AG09309 (cell line): ENCODE measurements at places on chromosomes 5 and 9.

DNA sequence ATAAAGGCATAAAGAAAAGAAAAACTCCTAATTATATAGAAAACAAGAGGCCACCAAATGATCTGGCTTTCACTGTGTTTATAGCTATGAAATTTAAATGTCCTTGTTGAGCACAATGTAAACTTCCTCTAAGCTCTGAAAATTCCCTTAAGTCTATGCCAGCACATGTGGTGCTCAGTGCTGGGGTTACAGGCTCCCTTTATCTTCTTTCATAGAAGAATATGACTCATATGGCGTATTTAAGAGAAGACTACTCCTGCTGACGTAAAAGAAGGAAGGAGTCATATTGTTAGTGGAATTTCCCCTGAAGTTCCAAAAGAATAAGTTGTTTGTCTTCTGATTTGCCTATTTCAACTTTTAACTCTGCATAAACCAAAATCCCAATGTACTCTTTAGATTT lies 30.4 kb downstream of the RNF145 start:
- DNase-seq, result peak; percentile 93

DNA sequence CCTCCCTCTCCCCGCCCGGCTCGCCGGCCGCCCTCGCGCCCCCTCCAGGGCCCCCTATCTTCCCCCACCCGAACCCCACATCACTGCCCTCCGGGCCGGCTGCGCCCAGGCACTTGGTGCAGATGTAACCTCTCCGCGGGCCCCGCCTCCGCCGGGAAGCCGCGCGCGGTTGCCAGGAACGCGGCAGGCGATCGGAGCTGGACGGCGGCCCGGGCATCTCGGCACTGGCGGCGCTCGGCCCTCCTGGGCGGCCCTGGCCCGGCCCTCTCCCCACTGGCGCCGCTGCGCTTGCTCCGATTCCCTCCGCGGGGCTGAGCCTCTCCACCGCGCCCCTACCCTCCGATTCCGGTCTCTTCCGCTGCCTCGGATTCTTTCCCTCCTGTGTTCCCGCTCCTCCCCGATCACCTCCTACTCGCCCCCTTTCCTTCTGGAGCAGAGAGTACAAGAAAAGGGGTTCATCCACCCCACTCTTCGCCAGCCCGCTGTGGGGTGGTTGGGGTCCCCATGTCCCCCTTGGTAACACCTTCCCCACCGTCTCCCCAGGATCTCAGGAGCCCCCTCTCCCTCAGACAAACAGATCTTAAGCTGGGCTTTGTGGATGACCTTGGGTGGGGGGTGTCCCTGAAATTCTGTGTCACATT lies 70.6 kb downstream of the C9orf50 start:
- DNase-seq, result peak; percentile 17

DNA sequence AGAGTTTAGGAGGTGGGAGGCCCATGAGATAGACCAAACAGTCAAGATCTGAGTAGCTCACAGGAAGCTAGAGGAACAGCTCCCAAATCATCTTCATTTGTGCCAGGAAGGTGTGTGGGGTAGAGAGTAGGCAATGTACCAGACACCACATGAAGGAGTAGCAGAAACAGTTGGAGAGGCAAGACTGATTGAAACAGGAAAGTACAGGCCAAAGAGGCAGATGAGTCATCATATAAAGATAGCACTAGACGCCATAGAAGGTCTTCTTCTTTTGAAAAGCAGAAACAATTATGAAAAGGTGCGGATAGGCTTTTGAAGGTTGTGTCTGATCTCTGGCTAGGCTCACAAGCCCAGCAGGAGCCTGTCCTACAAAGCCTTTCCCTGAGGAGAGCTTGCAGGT lies 62.7 kb upstream of the PALM2AKAP2 start:
- DNase-seq, result no peak

GRCh38 chr5:83003791-83004190 lies 73.4 kb downstream of the TMEM167A start:
- DNase-seq, result no peak

GRCh38 chr5:148912714-148913398 lies 86.4 kb downstream of the ADRB2 start:
- peak; percentile 88 for DNase-seq

GRCh38 chr5:136427426-136427825 lies 62.1 kb upstream of the TRPC7 start:
- no peak for DNase-seq

GRCh38 chr5:28862137-28862859 lies 1823.9 kb upstream of the CDH9 start:
- no peak for DNase-seq

GRCh38 chr5:66041627-66042026 lies 102.5 kb upstream of the SREK1 start:
- DNase-seq, result no peak

- no peak for DNase-seq
Observed at GRCh38 chr9:113139225-113139829, 11.5 kb upstream of the SLC31A2 start.

GRCh38 chr9:119175581-119175980 lies 193.7 kb downstream of the BRINP1 start:
- DNase-seq, result no peak

DNA sequence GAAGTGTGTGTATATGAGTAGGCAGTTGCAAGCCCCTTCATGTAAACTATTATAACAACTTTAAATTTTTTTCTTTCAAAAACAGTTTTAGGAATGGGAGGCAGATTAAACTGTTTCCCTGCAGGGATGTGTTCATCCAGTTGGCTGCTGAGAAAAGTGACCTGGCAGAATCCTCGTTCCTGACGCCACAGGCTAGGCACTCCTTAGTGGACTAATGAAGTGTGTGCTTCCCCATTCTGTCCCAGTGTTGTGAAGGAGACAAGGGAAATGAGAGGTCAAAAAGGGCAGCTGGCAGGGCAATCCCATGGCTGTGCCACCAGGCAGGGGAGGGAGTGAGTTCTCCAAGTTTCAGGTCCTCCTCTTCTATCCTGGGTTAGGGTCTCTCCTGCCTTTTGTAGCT lies 59.8 kb downstream of the FOXD1 start:
- DNase-seq, result no peak

GRCh38 chr9:114227288-114228015 lies 72.1 kb downstream of the COL27A1 start:
- DNase-seq, result no peak

DNA sequence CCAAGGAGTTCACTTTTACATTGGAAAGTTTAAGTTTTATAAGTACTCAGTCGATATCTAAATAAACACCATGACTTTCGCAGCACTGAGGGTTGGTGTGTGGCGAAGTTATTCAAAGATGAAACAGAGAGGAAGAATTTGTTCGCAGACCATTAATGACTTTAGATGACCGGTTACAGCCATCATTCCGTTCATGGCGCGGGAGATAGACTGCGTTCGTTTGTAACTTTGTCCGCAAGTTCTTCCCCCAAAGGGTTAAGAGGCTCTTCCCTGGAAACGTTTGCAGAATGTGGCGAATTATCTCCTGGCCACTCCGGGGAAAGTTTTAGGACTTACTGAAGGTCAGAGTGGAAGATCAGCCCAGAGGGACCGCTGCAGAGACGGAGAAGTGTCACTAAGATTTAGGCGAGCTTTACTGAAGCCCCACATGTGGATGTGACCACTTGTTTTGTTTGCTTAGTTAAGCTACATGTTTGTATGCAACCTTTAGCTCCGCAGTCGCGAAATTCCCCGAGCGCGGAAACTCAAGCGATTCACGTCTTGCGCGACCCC lies 2.2 kb upstream of the FOXD1 start:
- no peak for DNase-seq

- no peak for DNase-seq
Observed at GRCh38 chr9:121172726-121173487, 28.8 kb downstream of the RAB14 start.

DNA sequence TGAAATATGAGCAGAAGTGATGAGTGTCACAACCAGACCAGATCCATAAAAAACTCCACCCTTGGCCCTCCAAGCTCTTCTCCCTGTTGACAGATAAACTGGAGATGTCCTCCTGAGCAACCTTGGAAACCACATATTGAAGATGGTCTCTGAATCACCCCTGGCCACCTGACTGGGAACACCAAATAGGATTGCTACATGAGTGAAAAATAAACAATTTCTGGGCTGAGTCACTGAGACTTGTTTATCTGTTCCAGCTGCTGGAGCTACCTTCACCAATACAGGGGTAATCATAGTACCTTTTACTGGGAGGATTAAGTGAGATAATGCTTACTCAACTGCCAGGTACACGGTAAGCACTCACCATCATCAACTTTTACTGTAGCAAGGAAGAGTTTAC lies 53.3 kb downstream of the PCA3 start:
- DNase-seq, result peak; percentile 11

DNA sequence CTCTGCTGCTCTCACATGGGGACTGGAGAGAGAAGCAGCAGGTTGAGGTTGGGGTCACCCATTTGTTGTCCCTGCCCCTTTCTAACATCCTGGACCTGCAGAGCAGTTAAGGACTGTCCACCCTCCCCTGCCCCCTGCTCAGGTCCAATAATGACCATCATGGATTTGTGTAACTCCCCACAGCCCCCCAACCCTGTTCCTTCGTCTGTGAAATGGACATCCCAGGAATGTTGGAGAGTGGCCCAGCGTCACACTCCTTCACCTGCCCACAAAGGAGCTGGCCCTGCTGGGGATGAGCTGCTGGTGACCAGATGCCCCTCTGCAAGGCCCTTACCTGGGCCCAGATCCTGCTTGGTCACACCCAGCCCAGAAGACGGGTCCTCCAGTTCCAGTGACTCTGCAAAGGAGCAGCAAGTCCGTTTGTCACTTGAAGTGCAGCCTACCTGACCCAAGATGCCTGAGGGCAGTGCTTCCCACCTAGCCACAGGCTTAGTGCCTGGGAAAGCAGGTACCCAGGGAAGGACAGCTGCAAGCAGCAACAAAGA lies 10.4 kb downstream of the CD74 start:
- DNase-seq, result no peak

DNA sequence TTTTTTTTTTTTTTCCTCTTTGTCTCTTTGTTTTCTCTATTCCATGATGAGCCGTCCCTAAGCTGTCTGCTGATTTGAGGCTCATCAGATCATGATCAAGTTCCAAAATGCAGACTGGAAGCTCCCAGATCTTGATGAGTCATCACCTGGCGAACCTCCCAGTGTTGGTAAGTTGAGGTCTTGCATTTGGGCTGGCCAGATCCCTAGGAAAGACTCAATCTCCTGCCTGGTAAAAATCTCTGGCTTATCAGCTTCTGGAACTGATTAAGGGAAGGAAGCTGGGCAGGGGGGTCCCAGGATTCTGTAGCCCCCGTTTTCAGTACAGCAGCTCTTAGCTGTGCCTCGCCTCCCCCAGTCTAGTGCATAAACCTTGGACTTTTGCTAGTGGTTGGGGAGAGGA lies 69.0 kb downstream of the TSPAN17 start:
- peak; percentile 55 for DNase-seq

- no peak for DNase-seq
Observed at GRCh38 chr9:571741-572140, 269.8 kb upstream of the DMRT1 start.

- no peak for DNase-seq
Observed at GRCh38 chr5:3209918-3210317, 385.7 kb upstream of the IRX1 start.

- DNase-seq, result no peak
Observed at GRCh38 chr9:5593904-5594303, 35.0 kb upstream of the RIC1 start.

- no peak for DNase-seq
Observed at GRCh38 chr9:91269907-91270491, 91.7 kb downstream of the AUH start.

DNA sequence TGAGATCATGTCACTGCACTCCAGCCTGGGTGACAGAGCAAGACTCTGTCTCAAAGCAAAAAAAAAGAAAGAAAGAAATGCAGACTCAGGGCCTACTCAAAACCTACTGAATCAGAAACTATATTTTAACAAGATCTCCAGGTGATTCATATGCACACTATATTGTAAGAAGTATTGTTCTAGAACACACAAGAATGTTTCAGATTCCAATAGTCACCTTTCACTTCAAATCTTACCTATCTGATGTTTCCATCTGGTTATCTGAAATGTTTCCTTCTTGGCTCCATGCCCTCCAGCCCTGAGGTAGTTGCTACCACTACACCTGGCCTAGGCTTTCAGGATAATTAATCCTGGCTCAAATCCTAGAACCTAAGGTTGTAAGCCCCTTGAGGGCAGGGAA lies 36.8 kb upstream of the SNX2 start:
- DNase-seq, result no peak

DNA sequence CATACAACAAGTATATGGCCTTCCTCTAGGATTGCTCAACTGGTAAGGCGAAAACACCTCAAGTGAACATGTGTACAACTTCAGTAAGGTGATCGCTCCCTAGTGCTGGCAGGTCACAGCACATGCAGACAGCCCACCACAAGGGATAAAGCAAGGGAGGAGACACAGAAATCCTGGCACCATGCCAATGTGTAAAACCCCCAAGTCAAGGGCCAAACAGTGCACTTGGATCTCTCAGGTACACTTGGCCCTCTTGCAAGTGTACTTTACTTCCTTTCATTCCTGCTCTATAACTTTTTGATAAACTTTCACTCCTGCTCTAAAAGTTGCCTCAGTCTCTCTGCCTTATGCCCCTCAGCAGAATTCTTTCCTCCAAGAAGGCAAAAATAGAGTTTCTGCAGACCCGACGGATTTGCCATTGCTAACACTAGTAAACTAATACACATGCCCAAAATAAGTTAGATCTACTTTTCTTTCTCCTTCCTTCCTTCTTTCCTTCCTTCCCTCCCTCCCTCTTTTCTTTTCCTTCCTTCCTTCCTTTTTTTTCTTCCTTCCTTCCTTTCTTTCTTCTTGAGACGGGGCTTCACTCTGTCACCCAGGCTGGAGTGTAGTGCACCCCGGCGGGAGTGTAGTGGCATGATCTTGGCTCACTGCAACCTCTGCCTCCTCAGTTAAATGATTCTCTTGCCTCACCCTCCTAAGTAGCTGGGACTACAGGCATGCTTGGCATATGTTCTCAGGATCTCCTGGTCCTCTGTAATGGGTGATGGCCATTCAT lies 6.8 kb upstream of the LNPEP start:
- DNase-seq, result no peak

- DNase-seq, result no peak
Observed at GRCh38 chr9:79120941-79121340, 450.8 kb upstream of the TLE4 start.

GRCh38 chr9:79542735-79543620 lies 28.8 kb upstream of the TLE4 start:
- no peak for DNase-seq

DNA sequence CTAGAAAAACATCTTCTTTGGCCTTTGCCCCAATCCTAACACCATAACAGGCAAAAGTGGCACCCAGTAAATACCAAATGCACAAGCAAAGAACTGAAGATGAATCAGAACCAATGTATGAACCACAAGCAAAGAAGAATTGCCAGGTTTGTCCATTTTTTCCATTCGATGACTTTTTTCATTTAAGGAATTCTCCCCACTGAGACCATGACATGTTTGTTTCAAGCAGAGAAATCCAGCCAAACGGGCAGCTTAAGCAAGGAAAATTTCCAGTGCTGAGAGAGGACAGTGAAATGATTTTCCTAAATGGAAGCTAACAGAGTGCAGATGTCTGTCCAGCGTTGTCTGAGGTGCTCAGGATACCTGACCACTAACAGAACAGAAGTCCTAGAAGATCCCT lies 203.7 kb downstream of the ADAMTS12 start:
- DNase-seq, result peak; percentile 17

GRCh38 chr5:178125253-178125906 lies 5.4 kb upstream of the RMND5B start:
- DNase-seq, result no peak
